ENCODE measurements at places on chromosomes 3 and 15.

DNA sequence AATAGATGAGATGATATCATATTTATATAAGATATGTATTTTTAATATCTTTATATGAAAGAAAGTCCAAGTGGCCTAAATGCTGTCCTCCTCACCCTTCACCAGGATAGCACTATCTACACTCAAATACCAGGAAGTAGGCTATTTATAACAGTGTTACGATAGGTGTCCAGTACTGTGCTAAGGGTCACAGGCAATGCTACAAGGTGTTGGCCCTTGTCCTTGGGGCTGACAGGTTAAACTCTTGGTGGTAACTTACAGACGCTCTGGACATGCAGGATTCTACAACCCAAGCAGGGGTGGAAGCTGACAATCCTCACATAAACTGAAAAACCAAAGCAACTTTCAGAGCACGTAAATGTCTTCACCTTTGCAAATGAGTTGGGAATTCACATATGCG is 22.3 kb downstream of the NCEH1 start:
- no peak for DNase-seq

- DNase-seq = peak; percentile 95
These were observed 353.3 kb downstream of the LPP start for GRCh38 chr3:188507244-188507720.

- no peak for DNase-seq
These were observed 36.5 kb downstream of the MYO5A start for GRCh38 chr15:52492132-52492531.

GRCh38 chr3:158249183-158249582 is 139.3 kb downstream of the RSRC1 start:
- DNase-seq = no peak

DNA sequence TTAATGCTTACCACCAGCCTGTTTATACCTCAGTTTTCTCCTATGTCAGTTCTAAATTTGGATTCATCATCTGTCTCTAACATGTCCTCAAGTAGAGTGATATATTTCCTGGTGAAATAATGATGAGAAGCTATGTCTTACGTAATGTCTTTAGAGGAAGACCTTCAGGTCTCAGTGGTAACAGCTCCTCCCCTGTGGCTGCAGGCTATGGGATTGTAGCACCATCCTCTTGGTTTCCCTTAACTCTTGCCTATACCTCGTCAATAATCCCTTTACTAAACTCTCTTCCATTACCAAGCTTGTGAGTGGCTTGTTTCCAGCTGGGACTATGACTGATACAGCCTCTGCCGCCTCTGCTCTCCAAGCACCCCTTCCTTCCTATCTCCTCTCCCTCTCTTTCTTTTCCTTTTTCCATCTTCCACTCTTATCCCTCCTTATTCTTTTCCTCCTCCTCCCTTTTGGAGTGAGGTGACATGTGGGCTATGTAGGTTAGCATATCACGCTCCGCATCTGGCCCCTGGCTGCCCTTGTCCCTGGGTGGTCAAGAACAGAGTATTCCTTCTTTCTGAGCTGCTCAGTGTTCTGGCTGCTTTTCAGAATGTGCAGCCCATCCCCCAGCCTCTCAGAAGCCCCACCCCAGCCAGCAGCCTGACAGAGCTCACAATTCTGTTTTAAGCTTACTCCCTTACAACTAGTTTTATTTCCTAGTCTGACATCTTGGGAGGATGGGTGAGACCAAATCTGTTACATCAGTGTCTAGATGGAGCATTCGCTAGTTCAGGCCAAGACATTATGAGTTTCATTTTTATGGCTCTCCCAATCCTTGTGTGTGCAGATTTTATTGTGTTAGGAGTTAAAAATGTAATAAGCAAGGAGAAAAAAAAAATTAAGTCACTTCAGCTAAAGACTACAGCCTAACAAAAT is 75.0 kb upstream of the RNU6-1 start:
- DNase-seq = no peak

GRCh38 chr15:42994546-42994945 is 74.0 kb upstream of the TTBK2 start:
- peak; percentile 47 for DNase-seq

GRCh38 chr3:70224337-70224736 is 88.1 kb downstream of the MDFIC2 start:
- DNase-seq = no peak

DNA sequence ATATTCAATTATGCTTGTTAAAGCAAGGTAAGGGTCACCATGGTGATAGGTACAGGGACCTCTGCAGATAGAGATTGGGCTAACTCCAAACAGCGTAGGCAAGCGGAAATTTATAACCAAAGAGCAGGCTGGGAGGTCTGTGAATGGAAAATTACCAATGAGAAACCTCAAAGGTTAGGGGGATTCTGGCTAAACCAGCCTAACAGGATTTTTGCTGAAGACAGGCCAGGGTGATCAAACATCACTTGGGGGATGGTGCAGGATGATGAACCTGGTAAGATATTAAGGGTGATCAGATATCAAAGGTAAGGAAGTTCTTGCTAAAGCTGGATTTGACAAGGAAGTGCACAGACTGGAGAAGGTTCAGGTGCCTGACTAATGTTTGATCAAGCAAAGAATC is 35.3 kb upstream of the SNRPN start:
- no peak for DNase-seq
